ENCODE measurements at places on chromosomes 5 and 9.

DNA sequence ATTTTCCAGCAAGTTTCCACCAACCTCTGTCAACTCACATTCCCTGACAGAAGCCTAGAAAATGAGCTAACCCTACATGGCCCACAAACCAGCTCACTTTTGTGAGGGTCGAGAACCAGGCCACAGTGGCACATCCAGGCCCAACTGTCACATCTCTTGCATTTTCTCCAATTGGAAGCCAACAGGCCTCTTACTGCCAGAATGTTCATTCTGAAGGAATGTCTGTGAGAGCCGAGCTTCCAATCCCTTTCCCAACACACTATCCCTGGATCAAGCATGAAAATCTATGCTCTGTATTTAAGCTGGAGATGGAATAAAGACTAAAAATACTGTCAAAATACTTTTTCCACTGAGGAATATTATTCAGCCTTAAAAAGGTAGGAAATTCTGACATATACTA lies 20.0 kb downstream of the MARCHF3 start:
- DNase-seq, result no peak

DNA sequence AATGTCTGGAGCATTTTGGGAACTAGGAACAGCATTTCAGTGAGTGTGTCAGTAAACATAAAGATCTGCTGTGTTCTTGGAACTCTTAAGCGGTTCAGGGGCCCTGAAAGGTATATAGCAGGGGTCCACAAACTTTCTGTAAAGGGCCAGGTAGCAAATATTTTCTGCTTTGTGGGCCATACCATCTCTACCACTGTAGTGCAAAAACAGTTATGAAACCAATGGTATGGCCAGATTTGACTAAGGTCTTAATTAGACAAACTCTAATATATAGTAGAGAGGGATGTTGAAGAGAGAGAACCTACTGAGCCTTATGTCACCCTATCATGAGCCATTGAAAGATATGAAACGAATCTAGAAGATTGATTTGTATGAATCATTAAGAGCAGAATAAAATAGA lies 5.3 kb downstream of the TNPO1 start:
- DNase-seq, result no peak

DNA sequence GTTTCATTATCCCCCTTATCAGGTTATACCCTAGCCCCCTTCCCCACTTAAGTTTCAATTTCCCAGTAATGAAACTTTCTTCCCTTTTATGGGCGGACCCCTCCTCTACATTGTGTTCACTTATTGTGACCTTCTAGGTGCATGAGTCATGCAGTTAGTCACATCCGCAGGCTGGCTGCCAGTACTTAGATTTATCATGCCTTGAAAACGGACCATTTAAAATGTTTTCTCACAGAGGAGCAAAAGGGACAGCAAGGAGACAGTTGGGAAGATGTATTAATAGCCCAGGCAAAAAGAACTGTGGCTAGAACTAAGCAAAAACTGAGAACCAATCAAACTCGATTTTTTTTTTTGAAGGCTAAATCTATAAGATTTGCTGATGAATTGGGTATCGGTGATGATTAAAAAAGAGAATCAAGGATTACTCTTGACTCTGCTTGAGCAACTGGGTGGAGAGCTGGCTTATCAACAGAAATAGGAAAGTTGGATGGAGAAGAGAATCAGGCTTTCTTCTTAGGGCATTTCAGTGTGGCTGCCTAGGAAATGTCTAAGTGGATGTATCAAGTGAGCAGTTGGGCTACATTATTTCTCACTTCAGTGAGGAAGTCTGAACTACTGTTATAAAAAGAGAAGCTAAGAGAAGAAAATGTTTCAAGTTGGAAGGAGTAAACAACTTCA lies 615.0 kb downstream of the HINT1 start:
- no peak for DNase-seq

DNA sequence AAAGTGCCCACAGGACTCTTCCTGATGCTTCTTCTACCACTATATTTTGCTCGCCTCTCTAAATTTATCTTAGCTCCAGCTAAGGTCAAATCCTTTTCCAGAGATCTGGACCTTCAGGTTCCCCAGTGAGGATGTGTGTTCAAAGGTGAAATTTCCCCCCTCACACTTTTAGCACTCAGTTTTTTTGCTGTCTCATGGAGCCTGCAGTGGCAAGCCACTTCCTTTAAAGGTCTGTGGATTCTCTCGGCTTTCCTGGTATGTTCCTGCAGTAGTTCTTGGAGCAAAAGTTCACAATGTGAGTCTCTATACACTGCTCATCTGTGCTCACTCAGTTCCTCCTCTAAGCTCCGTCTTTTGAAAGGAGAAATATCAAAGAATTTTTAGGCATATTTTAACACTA lies 181.4 kb downstream of the LURAP1L start:
- DNase-seq, result no peak

GRCh38 chr5:142287973-142288313 lies 36.9 kb downstream of the SPRY4 start:
- no peak for DNase-seq

DNA sequence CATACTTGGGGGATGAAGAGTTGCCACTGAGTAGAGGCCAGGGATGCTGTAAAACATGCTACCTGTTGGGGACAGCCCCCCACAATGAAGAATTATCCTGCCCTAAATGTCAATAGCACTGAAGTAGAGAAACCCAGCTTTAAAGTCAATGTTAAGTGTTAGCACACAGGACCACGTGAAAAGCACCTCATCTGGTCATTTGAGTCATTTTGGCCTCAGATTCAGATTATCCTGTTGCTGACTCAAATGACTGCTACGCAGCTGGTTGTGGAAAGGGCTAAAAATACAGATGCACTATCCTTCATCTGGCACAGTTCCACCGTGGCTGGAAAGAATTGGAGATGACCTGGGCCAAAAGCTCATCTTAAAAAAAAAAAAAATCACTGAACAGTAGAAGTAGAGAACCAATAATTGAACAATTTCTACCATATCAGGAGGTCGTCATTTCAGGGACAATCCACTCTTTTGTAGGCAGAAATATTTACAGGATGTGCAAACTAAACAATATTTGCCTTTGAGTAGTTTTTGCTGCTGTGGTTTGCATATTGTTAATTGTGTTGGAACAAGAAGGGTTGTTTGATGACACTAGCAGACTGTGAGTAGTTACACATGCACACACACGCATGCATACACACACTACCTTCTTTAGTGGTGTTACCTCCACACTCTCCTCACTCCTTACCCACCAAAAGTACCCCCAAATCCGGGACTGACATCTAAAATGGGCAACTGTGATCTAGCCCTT lies 195.3 kb upstream of the KLF9 start:
- DNase-seq, result no peak

DNA sequence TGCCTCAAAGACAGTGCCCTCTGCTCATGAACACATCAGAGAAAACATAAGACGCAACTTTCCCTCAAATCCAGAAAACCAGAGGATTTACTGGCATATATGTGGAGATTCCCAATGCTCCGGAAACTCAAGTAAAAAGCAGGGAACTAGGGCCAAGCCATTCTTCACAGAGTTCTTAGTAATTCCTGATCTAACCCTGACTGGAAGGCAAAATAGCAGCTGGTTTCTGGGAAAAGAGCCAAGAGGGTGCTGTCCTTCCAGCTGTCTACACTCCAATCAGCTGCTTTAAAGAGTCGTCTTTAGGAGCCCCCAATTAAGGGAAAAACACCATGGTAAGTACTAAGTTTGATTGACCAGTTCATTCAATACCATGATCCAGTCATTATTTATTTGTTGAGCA lies 49.6 kb downstream of the GNA14 start:
- DNase-seq, result no peak

DNA sequence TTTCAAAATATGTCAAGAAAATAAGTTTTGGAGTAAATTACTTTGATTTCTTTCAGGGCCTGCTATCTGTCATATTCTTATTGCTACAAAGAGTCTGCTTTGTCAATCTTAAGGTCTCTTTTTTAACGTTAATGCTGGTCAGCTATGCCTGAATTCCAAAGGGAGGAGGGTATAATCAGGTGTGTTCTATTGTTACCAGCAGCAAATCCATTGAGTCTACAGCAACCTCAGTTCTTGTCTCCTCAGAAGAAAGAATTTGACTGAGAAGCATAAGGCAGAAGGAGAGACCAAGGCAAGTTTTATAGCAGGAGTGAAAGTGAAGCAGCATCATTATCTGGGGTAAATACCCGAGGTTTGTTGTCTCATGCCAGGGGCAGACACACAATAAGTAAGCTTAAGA lies 23.7 kb upstream of the MINAR2 start:
- DNase-seq, result no peak

- DNase-seq, result no peak
Measured at GRCh38 chr9:93303806-93304573, 120.1 kb downstream of the WNK2 start.

DNA sequence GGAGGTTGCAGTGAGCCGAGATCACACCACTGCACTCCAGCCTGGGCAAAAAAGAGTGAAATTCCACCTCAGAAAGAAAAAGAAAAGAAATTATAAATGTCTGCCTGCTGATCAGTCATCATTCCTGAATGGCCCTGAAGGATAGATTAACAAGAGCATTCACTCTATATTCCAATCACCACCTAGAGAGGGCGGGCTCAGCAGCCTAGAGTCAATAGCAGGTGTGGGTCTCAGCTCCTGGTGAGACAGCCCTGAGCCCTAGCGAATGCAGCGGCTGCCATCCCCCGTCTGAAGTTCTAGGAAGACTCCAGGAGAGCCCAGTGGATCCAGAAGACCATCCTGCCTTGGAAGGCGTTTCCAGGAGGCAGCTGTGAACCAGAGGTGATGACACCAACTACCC lies 12.0 kb downstream of the FBP1 start:
- no peak for DNase-seq

DNA sequence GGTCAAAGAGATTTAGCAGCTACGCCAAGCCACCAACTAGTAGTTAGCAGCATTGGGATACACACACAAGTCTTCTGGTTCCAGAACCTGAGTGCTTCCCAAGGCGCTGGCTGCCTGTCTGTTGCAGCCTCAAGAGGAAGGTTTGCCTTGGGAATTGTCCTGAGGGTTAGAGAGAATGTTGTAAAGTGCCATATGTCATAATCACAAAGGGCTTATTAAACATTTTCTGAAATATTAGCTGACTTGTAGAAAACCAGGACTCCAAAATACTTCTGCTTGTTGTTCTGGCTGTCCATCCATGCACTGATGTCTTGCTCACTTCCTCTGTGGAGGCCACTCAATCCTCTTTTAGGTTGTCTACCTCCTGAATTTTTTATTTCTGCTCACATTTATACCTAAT lies 46.3 kb downstream of the SLC36A1 start:
- DNase-seq, result no peak

GRCh38 chr9:130327070-130327780 lies 61.7 kb downstream of the HMCN2 start:
- DNase-seq, result no peak

Data from hematopoietic multipotent progenitor cell treated with erythropoietin and hydrocortisone succinate and interleukin-3 and kit ligand, for 8 days (in vitro differentiated cells).